ENCODE measurements at places on chromosomes 13 and 19. TPM values are rescaled to one million over a fixed set of nuclear protein-coding genes. Genes with fewer than 3 reads are reported as not detected.

The ERCC2 gene
- 51.7 TPM for total RNA-seq

The OR10H4 gene
- not detected for total RNA-seq

The URAD gene
- not detected for total RNA-seq

The APOC4 gene
- total RNA-seq: not detected

The FXYD3 gene
- total RNA-seq: 0.64 TPM

The CEBPA gene
- not detected for total RNA-seq

The KLK14 gene
- total RNA-seq: not detected

The SIGLEC9 gene
- 0.27 TPM for total RNA-seq

The SERPINE3 gene
- total RNA-seq: not detected

The PRX gene
- 2.3 TPM for total RNA-seq

The KIR3DL1 gene
- not detected for total RNA-seq

The LGALS14 gene
- total RNA-seq: not detected

The UPF1 gene
- total RNA-seq: 85.4 TPM

The SHISA2 gene
- 0.44 TPM for total RNA-seq

The PSG3 gene
- total RNA-seq: 0.64 TPM

The HIPK4 gene
- 0.02 TPM for total RNA-seq

The SUCLA2 gene
- 34.1 TPM for total RNA-seq

The RNF113B gene
- not detected for total RNA-seq

The UTP14C gene
- 10.7 TPM for total RNA-seq

The PPM1N gene
- total RNA-seq: 0.64 TPM

The CD320 gene
- total RNA-seq: 207 TPM

The SMAD9 gene
- total RNA-seq: 5.8 TPM

The ERFL gene
- total RNA-seq: not detected

The SIGLEC10 gene
- total RNA-seq: not detected

The MRI1 gene
- total RNA-seq: 51.5 TPM

The C19orf67 gene
- total RNA-seq: not detected

The ZNF583 gene
- 7.9 TPM for total RNA-seq

The IGFL3 gene
- total RNA-seq: not detected

The PLEKHF1 gene
- total RNA-seq: 4.2 TPM

The ZNF208 gene
- not detected for total RNA-seq
